IPS-NIHi11 (cell line): ENCODE measurements at places on chromosomes 13 and 19.

DNA sequence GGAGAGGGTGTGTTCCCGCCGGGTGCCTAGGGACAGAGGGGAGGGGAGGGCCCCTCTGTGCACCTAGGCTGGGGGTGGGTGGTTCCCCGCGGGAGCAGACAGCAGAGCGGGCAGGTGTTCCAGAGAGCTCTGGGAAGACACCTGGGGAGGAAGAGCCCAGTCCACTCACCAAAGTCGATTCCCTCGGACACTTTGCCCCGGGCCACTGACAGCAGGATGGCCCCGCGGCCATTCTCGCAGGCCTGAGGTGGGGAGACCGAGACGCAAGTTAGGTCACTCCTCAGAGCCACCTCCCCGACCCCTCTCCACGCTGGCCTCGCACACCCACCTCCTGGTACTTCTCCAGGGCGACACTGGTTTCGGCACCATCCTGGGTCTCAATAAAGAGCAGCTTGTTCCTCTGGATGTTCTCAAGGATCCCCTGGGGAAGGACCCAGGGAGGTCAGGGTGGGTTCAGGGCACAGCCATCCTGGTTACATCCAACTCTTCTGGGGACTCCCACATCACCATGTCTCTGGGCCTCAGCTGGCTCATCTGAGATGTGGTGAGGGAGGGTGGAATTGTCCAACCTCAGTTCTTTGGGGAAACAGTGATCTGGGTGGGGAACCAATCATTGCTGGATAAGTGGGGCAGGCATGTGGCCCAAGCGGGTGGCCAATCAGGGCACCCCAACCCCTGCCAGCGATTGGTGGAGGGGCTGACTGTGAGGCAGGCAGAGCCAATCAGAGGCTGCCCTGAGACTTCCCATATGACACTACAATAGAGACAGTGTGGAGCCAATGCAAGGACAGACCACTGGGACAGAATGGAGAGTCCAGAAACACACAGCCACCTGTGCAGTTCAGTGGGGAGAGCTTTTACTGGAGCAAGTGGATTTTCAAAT lies 12.6 kb downstream of the KLC3 start:
- DNase-seq, result peak; percentile 46

GRCh38 chr13:92849381-92849780 lies 377.2 kb upstream of the GPC6 start:
- DNase-seq, result no peak

- no peak for DNase-seq
These were observed 11.3 kb downstream of the DPY19L3 start for GRCh38 chr19:32416749-32417456.

- DNase-seq, result no peak
These were observed 2.9 kb upstream of the AMER2 start for GRCh38 chr13:25175026-25175425.

GRCh38 chr13:111877906-111878305 lies 189.0 kb upstream of the SOX1 start:
- no peak for DNase-seq

- DNase-seq, result no peak
These were observed 5.7 kb downstream of the PALM3 start for GRCh38 chr19:14056069-14056666.

DNA sequence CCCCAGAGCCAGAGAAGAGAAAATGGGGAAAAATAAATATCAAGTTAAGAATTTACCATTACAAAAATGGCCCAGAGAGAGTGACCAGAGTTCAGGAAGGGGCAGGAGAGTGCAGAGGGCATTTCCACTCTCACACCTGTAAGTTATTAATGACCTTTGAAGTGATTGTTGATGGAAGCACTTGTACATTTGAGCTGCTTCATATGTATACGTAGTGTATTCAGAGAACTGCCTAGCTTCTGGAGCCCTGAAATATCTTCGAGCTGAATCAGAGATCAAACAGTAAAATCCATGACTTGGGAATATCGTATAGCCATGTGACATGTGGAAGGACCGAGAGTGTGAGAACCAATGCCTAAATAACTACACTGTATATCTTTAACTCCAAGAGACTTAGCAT lies 49.2 kb upstream of the PCCA start:
- DNase-seq, result no peak

DNA sequence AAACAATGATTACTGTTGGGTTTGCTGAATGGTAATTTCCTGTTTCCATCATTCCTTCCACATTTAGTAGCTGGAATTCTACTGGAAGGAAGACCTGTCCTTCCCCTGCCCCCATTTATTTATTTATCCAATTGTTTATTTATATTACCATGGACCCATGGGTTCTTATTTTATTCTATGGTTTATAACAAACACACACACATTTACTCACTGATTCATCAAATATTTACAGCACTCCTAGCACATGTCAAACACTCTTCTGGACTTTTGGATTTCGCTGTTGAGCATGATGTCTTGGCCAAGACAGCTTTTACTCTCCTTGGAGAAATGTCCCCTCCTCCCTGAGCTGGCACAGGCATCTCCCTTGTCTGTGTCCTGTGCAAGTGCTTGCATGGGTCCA lies 227.8 kb upstream of the MAB21L1 start:
- DNase-seq, result no peak

GRCh38 chr13:76223565-76223964 lies 587.4 kb downstream of the LMO7 start:
- peak; percentile 16 for DNase-seq

DNA sequence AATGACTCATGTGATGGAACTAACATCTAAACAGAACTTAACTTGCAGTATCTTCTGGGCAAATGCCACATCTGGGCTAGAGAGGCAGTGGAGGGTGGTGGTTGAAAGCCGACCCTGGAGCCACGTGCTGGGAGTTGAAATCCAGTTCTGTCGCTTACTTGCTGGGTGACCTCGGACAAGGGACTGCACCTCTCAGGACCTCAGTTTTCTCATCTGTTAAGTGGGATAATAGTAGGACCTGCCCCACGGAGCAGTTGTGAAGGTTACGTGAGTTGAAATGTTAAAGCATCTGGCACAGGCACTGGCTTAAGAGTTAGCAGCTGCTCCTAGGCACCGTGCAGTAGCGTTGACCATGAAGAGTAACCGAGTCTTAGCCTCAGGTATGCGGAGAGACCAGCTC lies 76.1 kb downstream of the SIPA1L3 start:
- no peak for DNase-seq

GRCh38 chr13:24675806-24676570 lies 4.2 kb upstream of the ATP12A start:
- DNase-seq, result no peak

DNA sequence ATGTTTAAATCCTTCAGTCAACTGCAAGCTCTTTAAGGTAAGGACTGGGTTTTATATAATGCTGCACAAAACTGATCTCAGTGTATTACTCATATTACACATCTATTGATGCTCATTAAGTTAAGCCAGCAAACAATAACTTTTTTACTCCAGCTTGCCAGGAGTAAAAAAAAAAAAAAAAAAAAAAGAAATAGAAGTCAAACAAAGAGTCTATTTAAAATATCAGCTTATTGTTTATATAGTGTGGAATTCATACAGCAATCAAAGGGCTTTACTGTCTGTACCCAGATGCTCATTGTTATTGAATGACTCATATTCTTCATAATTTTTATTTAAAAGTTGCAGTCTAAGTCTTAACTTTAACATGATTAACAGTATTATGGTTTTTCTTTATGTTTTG lies 21.8 kb upstream of the KBTBD7 start:
- no peak for DNase-seq

DNA sequence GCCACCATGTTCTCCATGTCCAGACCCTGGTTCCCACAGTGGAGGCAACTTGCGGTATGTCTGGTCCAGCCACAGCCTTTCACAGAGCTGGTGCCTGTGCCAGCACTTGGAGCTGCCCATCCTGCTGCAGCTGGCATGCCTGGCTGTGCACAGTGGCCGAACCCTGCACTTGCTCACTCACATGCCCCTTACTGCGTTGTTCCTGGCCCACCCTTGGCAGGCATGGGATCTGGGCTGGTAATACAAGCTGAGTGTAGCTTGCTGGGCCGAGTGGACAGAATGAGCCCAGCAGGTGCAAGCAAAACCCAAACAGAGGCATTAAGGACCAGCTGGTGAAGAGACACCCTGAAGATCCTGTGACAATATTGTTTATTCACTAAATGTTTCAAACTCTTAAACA lies 583.9 kb upstream of the SLITRK6 start:
- no peak for DNase-seq

- no peak for DNase-seq
These were observed 54.7 kb downstream of the NFIC start for GRCh38 chr19:3420909-3421619.
